Left kidney (tissue), 8 donors: ENCODE measurements at places on chromosomes 7 and 10. TPM values are rescaled to one million over a fixed set of nuclear protein-coding genes. Genes with fewer than 3 reads are reported as not detected.

DNA sequence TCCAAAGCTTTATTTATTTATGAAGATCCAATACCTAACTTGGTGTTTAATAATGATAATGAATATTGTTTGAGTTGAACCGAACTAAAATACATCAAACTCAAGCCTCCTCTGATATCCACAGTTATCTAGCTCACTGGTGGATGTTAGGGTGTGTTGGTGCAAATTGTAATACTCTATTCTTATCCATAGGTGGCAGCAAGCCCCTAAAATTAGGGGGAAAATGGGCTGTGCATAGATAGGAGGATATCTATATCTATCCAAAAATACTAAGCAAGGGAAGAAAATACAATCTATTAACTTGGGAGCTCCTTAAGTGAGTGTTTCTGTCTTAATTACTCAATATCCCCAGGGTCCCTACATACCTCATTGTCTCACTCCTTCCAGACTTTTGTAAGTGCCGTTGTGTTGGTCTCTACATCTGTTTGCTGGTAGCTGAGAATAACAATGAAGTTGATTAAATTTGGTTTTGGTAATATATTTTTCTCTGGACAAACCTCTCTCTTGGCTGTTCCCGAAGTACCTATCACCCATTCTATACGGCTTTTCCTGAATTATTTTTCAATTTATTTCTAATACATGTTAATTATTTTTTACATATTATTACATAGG is 55.0 kb upstream of the VWDE start:
- peak; percentile 31 for DNase-seq

- no peak for DNase-seq
Observed at GRCh38 chr10:77578583-77579227, 58.9 kb downstream of the KCNMA1 start.

- no peak for DNase-seq
Observed at GRCh38 chr7:20442951-20443350, 112.3 kb downstream of the ITGB8 start.

CFAP70 gene
- polyA plus RNA-seq: 26.6 TPM

MKI67 gene
- 89.3 TPM for polyA plus RNA-seq
